ENCODE measurements at places on chromosomes 5 and 9.

DNA sequence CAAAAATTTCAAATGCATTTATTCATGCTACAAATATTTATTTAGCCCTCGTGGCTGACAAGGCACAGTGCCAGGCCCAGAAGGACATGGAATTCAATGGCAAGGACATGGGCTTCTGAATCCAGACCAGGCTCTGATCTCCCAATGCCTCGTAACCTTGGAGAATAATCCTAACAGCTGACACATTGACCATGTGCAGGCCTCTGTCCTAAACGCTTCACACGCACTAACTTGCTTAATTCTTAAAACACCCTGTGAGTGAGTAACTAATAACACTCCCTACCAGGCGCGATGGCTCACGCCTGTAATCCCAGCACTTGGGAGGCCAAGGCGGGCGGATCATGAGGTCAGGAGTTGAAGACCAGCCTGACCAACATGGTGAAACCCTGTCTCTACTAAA is 33.2 kb downstream of the MYO10 start:
- no peak for DNase-seq

- no peak for DNase-seq
Measured at GRCh38 chr9:121750715-121751623, 99.5 kb downstream of the DAB2IP start.

DNA sequence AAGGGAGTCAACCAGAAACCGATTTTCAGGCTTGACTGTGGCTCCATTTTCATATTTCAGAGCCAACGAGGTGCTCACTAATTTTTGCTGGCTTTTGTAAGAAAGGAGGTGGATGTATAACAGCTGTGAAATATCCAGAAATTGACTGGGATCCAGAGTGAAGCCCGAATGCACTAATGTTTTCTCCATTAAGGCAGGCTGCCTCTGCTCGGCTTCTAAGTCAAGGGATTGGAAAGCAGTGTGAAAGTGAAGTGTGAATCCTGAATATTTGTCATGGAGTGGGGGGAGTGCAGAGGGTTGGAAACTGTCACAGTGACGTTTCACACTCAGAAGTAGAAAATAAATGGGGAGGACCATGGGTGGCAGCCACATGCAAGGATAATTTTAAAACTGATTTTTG is 237.4 kb downstream of the GOLPH3 start:
- DNase-seq: no peak

DNA sequence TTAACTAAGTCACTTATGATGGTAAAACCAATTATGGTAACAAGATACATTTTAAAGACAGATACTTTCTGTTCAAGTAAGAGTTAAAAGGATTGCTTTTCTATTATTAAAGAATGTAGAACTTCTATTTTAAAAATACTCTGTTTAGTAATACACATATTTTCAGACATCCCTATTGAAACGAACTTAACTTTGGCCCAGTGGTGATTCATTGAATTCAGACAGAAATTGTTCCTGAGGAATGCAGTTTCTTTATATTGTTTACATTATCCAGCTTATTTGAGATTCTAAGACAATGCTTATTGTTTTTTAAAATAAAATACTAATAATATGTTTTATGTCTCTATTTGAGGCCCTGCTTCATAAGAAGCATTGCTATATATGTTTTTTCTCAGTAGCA is 816.4 kb downstream of the SEMA5A start:
- DNase-seq: no peak

GRCh38 chr5:133769842-133770241 is 157.5 kb upstream of the FSTL4 start:
- no peak for DNase-seq

DNA sequence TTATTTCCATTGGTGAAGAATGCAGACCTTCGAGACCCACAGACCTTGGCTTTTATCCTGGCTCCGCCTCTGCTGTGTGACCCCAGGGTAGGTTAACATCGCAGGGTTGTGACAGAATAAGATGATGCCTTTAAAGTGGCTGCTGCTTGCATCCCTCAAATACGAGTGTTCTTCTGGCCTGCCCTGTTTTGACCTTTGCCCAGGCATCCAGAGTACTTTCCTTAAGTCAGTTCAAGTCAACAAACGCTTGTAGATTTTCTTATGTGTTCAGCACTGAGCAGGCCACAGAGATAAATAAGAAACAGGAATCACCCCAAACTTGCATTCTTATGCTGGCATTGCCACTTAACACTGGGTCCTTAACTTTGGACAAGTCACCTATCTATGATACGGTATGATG is 50.2 kb downstream of the GPR21 start:
- DNase-seq: no peak

DNA sequence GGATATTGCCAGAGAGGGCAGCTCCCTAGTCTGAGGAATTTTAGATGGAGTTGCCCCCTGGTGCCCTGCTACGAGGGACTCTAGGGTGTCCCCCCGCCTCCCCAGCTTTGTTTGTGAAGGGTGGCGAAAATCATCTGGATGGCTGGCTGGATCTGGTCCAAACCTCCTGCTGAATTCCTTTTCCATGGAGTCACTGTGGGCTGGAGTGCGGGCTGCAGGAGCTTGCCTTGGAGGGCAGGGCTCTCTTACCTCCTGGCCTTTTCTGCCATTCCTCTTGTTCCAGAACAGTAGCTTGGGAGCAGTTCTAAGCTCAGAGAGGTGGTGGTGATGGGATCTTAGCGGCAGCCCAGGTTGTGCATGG is 2.1 kb downstream of the SYNPO start:
- no peak for DNase-seq

GRCh38 chr9:112914524-112914923 is 23.8 kb upstream of the SLC46A2 start:
- DNase-seq: no peak

DNA sequence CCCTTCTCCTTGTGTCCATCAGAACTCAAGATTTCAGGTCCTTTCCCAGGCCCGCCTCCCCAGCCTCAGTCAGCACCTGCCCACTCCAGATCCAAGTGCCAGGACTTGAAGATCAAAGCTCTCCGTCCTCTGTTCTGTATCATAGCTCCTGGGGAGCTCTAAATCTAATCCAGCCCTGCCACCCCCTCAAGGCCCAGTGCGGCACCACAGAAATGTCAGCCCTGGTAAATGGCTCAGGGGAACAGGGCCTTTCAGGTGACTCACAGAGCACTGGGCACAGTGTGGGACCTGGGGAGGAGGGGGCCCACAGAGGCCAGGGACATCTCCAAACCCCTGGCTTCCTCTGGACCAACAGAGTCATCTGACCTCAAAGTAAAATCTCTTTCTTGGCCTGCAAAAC is 6.0 kb downstream of the CSF2 start:
- DNase-seq: no peak

DNA sequence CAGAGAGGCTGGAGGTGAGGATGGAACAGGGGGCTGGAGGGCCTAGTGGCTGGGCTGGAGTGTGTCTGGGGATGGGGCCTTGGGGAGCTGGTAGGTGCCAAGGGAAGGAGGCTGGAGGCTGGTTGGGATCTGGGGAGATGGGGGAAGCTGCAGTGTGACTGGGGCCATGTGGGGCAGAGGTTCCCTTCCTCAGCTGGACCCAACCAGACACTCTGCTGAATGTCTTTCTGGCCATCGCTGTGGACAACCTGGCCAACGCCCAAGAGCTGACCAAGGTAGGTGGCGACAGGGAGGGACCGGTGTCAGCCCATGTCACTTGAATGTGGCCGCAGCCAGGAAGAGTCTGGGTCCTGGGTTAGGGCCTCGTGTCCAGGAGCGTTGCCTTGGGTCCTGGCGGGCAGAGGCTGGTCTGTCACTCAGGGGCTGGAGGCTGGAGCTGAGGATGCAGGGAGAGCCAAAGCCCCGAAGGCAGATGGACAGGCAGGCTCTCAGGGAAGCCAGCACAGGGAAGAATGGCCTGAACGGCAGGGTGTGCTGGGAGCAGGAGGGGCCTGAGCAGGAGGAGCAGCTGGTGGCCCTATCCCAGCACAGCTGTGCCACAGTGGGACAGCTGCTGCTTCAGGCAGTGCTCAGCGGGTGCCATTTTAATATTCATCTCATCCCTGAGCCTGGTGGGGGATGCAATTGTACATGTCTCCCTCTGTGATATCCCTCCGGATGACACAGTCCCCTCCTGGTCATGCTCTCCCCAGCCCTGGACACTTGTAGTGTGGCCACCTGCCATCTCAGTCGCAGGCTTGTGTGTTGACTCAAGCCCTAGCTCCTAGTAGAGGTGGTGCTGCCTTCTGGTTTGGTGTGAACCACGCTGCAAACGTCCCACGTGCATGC is 132.5 kb downstream of the CACNA1B start:
- DNase-seq: no peak

- no peak for DNase-seq
Measured at GRCh38 chr5:8560776-8561175, 691.8 kb downstream of the MTRR start.

GRCh38 chr5:177607115-177607451 is 7.2 kb downstream of the B4GALT7 start:
- DNase-seq: no peak

DNA sequence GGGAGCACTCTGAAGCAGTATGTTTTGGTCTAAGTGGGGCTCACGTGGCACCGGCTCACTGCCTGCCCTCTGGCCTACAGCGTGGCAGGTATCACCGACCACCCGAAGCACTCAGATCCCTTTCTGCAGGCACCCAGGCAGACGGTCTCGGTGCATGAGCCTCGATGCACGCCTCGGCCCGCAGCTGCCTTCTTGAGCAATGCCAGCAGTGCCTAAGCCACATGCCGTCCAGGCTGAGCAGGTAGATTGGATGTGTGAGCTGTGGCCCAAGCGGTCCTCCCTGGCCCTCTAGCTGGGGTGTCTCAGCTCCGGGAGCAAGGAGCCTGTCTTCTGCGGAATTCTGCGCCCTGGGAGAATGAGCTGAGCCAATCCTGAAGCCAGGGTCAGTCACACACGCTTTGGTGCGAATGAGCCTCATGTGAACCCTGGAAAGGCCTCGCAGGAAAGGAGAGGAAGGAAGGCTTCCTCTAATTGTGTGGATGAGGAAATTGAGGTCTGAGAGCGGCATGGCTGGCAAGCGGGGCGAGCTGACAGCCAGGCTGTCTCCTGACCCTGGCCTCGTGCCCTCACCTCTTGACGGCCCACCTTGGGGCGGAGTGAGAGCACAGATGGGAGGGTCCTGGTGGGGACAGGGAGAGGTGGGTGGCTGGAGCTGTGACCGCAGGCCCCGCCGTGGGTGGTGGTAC is 14.4 kb downstream of the RXRA start:
- DNase-seq: no peak

DNA sequence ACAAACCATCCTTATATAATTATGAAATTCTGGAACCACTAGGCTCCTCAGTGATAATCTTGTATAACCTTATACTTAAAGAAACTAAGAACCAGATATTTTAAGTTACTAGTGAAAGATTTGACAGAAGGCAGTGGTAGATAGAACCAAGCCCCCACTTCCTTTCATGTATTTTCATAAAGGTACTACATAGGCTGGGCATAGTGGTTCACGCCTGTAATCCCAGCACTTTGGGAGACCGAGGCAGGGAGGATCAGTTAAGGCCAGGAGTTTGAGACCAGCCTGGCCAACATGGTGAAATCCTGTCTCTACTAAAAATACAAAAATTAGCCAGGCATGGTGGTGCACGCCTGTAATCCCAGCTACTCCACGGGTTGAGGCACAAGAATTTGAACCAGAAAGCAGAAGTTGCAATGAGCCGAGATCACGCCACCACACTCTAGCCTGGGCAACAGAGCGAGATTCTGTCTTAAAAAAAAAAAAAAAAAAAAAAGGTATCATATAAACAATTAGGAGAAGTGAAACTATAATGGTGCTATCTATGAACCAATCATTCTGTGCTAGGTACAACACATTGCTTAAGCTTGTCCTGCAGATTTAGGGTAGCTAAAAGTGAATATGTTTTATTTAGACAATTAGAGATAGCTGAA is 27.9 kb upstream of the DTWD2 start:
- no peak for DNase-seq

GRCh38 chr5:27474047-27474309 is 435.6 kb upstream of the CDH9 start:
- DNase-seq: no peak

GRCh38 chr5:93452255-93452654 is 128.8 kb downstream of the NR2F1-AS1 start:
- DNase-seq: no peak

GRCh38 chr5:113283558-113283957 is 151.2 kb downstream of the TSSK1B start:
- DNase-seq: no peak

DNA sequence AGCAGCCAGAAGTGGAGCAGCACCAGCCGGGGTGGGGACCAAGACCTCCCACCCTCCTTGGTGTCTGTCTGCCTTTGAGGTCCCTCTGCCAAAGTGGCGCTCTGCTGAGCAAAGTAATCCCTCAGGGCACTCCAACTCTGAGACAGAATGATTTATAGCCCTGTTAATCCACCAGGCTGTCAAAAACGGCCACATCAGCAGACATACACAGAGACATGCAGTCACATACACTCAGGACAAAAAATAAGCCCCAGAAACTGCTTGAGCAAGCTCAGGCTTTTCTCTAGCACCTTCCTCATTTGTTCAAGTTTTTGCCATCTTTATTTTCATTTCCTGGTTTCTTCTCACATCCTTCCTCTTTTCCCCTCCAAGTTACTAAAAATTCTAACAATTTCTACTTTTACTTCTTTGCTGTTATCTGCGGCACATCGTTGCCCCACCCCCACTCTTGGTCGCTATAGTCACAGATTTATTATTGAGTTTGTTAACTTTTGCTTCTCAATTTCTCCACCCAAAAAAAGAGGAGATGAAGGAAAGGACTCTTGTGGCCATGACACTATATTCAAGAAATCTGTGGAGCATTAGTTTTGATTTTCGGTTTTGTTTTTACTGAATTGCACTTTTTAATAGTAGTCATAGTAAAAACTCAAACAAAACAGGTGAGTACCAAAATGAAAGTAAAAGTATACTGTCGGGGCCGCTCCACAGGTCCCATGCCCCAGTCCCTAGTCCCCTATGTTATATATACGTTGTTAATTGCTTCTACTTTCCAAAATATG is 17.4 kb upstream of the ADRB2 start:
- DNase-seq: no peak

DNA sequence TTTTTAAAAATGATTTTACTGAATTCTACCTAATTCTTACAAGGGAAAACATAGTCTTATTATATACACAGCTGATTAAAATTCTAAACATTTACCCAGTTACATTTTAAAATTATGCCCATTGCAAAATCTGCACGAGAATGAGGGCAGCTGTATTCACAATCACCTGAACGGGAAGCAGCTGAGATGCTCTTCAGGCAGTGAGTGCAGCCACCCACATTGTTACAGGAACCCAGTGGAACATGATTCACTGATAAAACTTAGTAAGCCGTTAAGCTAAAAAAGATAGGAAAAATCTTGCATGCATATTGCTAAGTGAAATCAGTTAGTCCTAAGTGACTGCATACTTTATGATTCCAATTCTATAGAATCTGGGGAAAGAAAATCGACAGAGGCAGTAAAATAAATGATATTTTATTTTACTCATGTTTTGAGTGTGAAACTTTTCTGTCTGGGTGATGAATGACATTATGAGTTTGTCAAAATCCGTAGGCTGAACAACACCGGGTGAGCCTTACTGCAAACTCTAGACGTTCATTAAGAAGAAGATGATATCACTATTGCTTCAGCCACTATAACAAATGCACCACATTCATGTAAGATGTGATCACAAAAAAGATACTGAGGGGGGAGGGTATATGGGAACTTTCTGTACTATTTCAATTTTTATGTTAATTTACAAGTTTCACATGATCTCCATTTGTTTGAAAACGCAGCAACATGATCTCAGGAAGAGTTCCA is 39.1 kb upstream of the FLT4 start:
- no peak for DNase-seq
